Non-pigmented ciliary epithelial cell (primary cell): ENCODE measurements at places on chromosomes 12 and 14.

DNA sequence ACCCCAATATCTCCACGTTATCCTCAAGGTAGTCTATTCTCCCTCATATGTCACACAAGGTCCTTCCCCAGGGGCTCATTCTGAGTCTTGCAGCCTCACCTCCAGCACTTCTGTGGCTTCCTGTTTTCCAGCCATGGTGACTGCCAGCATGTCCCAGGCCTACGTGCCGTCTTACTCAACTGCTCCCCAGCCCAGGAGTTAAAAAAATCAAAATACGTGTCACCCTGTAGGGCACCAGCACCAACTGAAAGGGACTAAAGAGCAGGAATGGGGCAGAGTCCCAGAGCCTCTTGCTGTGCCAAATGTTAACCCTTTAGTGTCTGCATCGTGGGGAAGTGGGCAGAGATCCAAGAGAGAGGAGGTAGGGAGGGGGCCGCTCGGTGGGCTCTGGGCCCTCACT lies 37.0 kb upstream of the MED13L start:
- no peak for DNase-seq

DNA sequence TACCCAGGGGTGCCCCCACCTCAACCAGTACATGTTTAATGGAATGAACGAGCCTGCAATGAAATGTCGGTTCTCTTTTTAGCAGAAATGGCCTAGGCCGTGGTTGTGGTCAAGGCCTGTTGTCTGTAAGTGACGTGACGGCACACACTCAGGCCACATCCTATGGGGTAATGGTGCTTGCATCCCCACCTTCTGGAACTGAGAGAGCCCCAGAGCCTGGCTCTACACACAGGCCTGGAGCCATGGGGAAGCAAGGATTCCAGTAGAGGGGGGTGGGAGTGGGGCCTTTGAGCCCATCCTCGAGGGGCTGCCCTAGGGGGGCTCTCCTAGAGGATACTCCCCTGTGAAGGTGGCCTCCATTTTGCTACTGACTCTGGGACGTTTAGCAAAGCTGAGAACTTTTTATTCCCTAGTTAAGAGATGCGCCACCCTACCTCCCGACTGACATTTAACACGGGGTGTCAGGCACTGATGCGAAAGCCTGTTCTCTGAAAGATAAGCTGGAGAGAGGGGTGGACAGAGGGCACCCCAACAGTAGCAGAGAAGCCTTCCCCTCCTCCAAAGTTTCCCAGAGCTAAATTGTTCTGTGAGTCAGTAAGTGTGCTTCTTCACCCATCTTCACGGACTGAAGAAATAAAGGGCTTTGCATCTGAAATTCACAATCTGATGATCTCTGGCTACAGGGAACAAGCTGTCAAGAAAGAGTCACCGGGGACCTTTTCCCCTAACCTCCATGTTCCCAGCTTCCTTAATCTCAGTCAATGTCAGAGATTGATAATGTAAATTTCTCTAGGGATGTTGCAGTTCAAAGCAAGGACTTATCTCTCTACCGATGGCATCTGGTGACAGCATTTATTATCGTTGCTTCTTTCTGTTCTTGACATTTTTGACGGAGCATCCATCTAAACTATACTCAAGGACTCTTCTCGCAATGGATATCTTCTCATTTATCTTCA lies 6.8 kb downstream of the RIN3 start:
- no peak for DNase-seq

GRCh38 chr12:42504049-42504448 lies 85.5 kb downstream of the PRICKLE1 start:
- DNase-seq = no peak

GRCh38 chr12:91902860-91903683 lies 242.6 kb downstream of the BTG1 start:
- DNase-seq = no peak
